ENCODE measurements at places on chromosomes 13 and 19. TPM values are rescaled to one million over a fixed set of nuclear protein-coding genes. Genes with fewer than 3 reads are reported as not detected.

The SH2D3A gene
- total RNA-seq, result 13.9 TPM

DNA sequence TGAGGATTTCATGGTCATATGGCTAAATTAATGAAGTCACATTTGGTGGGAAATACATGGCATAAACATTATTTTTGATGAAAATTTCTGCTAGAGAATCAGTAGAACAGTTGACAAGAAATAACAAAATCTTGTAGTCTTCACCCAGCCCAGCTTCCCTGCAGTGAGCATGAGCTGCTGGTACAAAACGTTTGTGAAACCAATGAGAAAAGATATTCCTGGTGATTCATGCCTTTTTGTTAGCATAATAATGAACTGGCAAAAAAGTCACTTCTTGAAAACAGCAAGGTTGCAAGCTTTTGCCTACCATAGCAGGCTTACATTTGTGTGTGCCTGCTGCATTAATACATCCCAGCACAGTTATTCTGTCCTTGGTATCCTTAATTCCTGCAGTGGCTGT lies 475.9 kb upstream of the HTR2A start:
- H3K27me3 ChIP-seq, result no peaks in the 10 kb centered on the region
- H3K36me3 ChIP-seq, result peaks cover 6% of the 10 kb centered on the region
- H3K27ac ChIP-seq, result no peak overlapping the region
- DNase-seq, result no peak
- no peak overlapping the region for H3K4me3 ChIP-seq
- H3K4me1 ChIP-seq, result peaks cover 3% of the 10 kb centered on the region

The GSX1 gene
- total RNA-seq, result not detected

The DIRAS1 gene
- total RNA-seq, result 3.5 TPM

DNA sequence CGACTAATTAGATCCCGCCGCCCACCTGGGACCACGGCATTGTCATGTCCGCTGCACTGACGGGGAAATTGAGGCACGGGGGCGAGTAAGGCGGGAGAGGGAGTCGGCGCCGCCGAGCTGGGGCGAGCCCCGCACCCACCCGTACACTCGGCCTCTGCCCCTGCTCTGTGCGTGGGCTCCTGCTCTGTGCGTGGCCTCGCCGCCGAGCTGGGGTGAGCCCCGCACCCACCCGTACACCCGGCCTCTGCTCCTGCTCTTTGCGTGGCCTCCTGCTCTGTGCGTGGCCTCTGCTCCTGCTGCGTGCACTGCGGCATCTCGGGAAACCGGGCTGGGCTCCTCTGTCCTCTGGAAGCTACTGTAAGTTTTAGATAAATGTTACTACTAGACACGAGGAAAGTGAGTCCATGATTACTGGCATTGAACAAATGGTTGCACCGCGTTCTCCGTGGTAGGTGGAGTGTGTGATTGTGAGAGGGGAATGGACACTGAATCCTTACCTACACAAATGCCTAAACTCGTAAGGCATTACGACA lies 826 bp upstream of the C1QTNF9 start:
- DNase-seq, result no peak
- peaks cover 4% of the 10 kb centered on the region for H3K4me1 ChIP-seq
- H3K27ac ChIP-seq, result no peak overlapping the region
- H3K4me3 ChIP-seq, result no peak overlapping the region

The HNRNPA1L2 gene
- 18.1 TPM for total RNA-seq
